ENCODE measurements at places on chromosomes 6 and 20.

DNA sequence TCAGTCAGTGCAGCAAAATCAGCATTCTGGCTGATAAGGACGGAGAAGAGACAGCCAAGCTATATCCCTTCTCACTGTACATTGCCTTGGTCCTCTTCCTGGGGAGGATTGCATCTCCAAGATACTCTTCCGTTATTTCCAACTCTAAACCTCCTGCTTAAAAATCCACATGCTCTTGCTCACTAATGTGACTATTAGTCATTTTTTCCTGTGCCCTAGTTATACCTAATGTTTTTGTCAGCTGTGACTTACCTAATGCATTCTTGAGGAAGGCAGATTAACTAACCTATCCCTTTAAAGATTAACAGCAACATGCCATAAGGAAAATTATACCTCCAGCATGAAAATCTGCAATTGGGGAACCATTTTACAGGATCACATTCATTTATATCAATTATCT is 317.6 kb downstream of the BTBD9 start:
- no peak for DNase-seq

GRCh38 chr6:92617721-92618120 is 801.6 kb downstream of the EPHA7 start:
- no peak for DNase-seq

- peak; percentile 71 for DNase-seq
Measured at GRCh38 chr6:25713824-25714223, 40.7 kb upstream of the SLC17A4 start.

DNA sequence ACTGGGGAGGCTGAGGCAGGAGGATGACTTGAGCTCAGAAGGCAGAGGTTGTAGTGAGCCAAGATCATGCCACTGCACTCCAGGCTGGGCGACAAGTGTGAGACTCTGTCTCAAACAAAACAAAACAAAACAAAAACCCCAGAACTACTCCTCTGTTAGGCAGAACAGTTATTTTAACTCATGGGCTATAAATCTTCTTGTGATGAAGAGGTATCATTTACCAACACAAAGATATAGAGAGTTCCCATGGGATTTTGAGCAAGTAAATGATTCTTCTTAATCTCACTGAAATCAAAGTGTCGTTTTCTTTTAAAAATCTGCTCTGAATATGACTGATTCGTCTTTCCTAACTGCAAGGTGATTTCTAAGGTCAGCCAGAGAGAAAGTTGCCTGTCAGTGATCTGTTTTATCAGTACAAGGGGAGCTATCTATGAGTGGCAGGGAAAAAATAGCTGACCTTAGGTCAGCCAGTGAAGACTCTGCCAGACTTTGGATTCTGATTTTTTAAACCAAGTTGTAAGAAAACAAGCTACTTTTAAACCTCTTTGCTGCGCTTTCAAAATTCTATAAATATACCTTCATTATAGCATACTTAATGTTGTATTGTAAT is 3.8 kb upstream of the DSP start:
- no peak for DNase-seq

- no peak for DNase-seq
Measured at GRCh38 chr6:13375360-13375878, 47.1 kb upstream of the TBC1D7 start.

GRCh38 chr6:16544521-16544920 is 216.7 kb downstream of the ATXN1 start:
- DNase-seq = no peak

DNA sequence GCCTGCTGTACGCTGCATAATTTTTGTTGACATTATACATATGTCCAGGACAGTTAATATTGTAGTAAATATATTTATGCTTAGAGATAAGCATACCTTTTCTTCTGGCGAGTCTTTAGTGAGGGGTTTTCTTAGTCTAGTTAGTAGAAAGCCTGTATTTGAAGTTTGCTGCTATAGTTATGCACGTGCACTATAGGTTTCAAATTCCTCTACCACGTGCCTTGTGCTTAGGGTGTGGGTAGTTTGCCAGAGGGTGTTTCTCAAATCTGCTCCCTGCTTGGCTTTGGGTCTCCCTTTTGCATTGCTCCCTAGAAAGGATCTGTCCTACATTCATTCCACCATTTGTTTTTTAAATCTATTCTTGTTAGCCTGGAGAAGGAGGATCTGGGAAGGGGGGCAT is 181.4 kb upstream of the UFL1 start:
- no peak for DNase-seq

GRCh38 chr6:78829407-78829806 is 37.9 kb upstream of the IRAK1BP1 start:
- DNase-seq = no peak

- DNase-seq = no peak
Measured at GRCh38 chr6:15242937-15243614, 2.8 kb upstream of the JARID2 start.

- no peak for DNase-seq
Measured at GRCh38 chr6:132954936-132955335, 140.6 kb downstream of the RPS12 start.

DNA sequence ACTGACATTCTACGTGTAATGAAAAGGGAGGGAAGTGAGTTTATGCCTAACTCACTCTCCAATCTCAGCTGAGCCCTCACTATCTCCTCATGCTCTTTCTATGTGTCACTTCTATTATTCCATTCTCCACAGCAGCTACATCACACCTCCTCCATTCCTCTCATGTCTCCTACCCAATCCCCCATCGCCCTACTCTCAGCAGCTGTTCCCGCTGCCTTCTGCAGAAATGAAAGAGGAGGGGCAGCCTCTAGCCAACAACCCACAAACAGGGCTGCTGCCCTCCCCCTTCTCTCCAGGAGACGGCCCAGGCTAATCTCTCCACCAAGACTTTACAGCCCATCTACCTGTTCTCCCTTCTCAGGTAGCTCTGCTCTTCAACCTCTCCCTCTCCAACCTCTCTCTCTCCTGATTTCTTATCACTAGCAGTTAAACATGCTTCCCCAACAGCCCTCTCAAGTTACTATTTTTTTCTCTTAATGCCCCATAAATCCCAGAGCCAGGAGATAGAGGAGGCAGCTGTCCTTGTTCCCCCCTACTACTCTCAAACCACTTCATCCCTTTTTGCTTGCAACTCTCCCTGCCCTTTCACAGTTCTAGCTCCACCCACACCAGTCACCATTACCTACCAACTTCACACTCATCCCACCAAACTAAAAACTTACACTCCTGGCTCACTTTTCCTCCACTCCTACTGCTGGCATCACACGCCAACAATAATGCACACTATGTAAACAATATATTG is 136.5 kb downstream of the BTBD9 start:
- no peak for DNase-seq

DNA sequence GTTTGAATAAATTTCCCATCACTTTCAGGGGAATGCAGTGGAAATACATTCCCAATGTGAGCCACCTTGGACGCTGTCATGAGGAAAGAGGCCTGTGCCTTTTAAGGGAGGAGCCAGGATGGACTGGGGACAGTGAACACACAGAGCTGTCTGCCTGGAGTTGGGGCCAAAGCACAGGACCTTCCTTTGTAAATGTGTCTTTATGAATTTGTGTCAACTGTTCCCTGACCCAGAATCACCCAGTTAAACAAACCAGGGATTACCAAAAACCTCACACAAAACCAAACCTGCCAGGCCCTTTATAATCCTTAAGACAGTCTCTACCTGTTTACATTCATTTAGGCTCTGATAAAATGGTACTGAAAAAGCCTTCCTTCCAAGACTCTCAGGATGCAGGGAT is 513.7 kb downstream of the MAFB start:
- no peak for DNase-seq

DNA sequence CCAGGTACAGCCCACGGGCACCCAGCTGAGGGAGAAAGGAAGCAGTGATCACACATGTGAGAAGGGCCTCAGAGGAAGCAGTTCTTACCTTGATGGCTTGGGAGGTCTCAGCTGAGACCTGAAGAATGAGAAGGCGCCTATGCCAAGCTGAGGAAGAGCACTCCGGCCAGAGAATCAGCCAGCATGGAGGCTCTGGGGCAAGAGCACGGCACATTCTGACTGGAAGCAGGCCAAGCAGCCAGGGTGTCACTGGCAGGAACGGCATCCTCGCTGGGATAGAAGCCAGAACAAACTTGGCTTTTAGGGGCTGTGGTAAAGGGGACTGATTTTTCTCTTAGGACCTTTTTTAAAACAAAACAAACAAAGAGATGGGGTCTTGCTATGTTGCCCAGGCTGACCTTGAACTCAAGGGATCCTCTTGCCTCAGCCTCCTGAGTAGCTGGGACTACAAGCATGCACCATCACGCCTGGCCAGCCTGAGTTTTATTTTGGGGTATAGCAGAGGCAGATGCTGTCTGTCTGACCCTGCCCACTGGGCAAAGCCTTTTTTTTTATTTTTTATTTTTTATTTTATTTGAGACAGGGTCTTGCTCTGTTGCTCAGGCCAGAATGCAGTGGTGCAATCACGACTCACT is 17.6 kb downstream of the GHRH start:
- peak; percentile 42 for DNase-seq

DNA sequence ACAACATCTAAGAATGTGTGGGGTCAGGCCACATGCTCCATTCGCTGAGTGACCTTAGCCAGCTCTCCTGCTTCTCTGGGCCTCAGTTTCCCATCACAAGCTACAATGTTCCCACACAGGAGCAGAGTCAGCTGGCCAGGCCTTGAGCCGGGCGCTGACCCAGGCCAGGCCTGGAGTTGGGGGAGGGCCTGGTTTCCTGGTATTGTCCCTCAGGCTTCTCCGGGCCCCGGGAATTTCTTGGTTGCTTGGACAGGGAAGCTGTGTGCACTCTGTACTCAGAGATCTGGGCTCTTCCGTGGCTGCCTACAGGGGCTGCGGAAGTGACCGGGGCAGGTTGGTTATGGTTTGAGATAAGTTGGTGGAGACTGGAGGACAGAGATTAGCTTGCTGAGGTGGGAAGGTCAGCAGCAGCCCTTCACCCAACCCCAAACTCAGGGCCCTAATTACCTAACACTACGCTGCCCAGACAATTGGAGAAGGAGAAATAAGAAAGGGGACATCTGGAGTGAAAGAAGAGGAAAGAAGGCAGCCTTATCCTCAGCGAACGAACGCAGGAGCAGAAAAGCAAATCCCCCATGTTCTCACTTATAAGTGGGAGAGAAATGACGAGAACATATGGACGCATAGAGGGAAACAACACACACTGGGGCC is 6.2 kb downstream of the TGM2 start:
- DNase-seq = no peak

Measured in brain (organoid and tissue), 16 donors.